T-helper 9 cell (primary cell): ENCODE measurements at places on chromosomes 2 and 18.
A peak's percentile ranks its signal among the peaks of the same experiment; 100 is the strongest.

DNA sequence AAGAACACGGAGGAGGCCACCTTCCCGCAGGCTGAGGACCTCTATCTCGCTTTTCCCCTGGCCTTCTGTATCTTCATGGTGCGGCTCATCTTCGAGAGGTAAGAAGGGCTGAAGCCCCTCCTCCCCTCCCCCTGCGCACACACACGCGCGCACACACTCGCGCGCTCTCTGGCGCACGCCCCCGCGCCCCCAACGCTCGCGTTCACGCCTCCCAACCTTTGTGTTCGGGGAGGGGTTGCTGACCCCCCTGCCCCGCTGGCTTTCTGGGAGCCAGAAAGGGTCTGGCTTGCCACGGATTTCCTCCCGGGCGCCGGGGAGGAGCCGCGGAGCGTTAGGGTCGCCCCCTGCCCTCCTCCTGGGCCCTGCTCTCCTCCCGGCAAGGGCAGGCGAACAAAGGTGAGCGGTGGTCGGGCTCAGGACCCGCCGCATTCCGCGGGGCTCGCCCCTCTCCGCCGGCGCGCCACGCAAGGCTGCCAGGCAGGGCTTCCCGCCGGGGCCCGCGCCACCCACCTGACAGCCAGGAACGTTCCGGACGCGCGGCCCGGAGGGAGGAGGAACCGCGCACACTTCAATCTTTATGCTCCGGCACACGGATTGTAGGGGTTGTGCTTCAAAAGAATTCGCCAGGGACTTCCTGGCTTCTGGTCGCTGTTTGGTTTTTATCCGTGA, 583 bp downstream of the CERS6 start:
- DNase-seq, result no peak

- no peak for DNase-seq
Observed at GRCh38 chr2:26324903-26325302, 21.0 kb upstream of the SELENOI start.

DNA sequence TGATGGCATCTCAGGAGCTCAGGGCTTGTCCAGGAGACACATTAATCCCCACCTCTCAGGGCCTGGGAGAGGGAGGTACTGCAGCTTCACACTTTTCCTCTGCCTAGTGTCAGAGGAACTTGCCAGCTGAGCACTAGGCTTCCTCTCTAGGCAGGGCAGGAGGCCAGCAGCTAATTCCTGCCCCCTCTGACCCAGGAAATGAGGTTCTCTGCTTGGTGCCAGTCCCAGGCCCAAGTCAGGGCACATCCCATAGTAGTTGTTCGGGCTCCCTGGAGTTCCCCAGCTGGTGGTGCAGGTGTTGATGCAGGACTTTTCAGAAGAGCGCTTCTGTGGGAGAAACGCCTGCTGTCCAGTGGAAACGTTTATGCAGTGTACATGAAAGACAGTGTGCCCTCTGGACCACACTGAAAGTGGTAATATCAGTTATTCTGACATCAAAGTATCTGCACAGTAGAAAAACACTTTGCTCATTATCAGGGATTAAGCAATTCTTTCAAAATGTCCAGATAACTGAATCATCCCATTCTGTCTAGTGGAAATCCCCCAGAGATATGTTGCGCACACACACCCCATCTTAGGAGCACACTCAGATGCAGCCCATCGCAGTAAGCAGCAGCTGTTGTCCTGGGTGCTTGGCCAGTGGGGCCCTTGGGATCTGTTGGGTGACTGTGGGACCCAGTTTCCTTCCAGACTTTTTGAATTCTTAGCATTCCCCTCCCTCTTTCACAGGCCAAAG, 17.8 kb upstream of the SCLY start:
- DNase-seq, result no peak

DNA sequence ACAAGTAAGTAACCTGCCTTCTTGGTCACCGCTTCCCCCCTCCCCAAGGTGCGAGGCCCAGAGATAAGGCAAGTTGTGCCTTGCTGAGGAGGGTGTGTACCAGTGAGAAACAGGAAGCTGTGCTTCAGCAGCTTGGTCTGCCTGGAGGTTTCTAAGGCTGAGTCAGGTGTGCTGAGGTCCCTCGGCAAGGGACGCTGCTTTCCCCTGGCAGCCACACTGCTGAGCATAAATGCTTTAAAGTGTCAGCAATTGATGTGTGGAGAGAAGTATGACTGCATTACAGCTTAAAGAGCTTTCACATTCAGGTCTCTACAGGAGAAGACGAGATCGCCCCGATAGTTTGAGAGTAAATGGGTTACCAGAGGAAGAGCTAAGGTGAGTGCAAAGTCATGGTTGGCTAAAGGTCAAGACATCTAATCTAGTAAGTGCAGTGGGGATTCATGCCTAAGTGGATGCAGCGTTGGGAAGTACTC, 86.9 kb downstream of the LIMS1 start:
- DNase-seq, result peak; percentile 60

DNA sequence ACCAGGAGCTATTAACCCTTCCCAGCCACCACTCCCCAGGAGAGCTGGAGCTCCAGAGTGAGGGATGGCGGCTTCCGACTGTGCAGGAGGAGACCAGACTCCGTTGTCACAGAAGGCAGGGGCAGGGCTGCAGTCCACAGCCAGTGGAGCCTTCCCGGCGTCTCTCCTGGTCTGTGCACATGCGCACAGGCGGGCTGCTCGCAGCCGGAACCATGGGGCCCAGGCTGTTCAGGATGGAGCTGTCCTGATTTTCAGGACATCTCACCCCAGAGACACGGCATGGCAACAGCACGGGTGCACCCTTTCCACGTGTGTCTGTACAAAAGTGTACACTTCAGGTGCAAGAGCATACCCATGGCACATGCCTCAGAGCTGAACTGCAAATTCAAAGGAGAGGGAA, 28.9 kb downstream of the EIPR1 start:
- DNase-seq, result no peak

GRCh38 chr2:880201-880970, 70.3 kb upstream of the SNTG2 start:
- DNase-seq, result no peak

DNA sequence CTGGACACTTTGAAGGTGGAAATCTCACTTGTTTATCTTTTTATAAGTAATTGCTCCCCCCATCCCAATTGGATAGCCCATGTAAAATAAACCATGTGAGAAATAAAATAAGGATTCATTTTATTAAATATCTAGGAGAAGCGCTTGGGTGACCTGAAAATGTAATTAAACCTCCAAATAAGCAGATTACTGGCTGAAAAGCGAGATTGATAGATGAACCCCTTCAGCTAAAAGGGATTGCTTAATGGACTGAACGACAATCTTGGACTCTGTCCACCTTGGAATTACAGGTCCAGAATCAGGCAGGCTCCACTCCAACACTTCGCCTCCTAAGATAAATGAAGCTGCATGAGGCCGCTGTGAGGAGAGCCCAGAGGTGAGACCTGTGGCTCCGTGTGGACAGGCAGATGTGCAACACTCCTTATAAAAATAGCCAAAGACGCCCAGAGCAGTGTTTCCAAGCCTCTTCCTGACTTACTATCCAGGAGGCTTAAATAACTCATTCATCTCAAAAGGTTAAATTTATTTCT, 441.5 kb downstream of the MTX2 start:
- DNase-seq, result no peak

- DNase-seq, result no peak
Observed at GRCh38 chr2:217222309-217222910, 362.5 kb upstream of the TNP1 start.

- DNase-seq, result no peak
Observed at GRCh38 chr18:8536231-8536630, 73.0 kb upstream of the RAB12 start.

GRCh38 chr2:42136782-42137124, 32.4 kb upstream of the EML4 start:
- no peak for DNase-seq

- DNase-seq, result no peak
Observed at GRCh38 chr18:46736736-46737135, 20.1 kb downstream of the ST8SIA5 start.

- DNase-seq, result no peak
Observed at GRCh38 chr2:15588329-15588919, 3.2 kb upstream of the DDX1 start.

DNA sequence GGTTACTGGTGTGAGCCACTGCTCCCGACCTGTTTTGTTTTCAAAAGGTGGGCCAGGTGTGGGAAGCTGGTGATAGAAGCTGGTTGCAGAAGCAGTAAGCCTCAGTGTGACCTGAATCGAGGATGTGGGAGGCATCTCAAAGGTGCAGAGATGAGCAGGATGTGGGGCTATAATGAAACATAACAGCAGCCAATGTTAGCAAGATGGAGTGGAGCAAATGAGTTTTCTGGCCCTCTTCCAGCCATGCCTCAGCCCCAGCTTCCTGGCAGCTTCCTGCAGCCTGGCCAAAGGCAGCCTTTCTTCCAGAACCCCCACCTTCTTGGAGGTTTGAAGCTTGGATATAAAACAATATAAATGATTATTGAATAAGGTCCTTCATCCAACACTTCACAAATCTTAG, 184.8 kb downstream of the NCK2 start:
- DNase-seq, result peak; percentile 4

GRCh38 chr2:13968811-13969210, 663.7 kb upstream of the LRATD1 start:
- DNase-seq, result no peak

DNA sequence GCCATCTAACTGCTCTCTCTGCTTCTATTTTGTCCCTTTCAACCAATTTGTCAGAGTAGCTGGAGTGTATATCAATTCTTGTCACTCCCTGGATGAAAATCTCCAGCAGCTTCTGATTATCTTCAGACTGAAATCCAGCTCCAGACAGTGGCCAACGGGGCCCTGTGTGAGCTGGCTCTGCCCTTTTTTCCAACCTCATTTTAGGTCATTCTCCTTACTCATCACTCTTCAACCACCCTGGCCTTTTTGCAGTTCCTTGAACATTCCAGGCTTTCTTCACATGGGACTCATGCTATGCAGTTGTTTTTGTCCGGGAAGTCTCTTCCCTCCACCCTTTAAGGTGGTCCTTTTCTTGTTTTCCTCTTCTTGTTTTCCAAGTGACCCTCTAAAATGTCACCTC, 15.4 kb upstream of the FAP start:
- DNase-seq, result no peak

DNA sequence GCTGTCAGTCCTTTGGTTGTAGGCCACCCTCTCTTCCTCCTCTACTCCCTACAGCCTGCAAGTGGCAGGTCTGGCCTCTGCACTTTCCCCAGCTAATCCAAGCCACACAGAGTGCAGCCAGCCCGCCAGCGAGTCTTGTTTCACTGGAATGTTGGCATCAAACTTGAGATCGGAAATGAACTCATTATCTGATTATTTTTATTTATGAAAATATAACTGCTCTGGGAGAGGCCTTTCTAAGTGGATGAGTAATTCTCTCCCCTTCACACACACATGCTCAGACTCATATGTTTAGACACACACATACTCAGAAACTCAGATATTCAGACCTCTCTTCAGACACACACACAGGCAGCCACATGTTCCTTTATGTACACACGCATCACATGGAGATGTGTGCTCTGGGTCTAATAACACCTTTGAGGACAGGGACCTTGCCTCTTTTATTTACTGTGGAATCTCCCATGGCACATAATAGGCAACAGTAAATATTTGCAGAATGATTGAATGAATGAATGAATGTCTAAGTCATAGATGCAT, 151.3 kb downstream of the ZFP36L2 start:
- DNase-seq, result no peak

DNA sequence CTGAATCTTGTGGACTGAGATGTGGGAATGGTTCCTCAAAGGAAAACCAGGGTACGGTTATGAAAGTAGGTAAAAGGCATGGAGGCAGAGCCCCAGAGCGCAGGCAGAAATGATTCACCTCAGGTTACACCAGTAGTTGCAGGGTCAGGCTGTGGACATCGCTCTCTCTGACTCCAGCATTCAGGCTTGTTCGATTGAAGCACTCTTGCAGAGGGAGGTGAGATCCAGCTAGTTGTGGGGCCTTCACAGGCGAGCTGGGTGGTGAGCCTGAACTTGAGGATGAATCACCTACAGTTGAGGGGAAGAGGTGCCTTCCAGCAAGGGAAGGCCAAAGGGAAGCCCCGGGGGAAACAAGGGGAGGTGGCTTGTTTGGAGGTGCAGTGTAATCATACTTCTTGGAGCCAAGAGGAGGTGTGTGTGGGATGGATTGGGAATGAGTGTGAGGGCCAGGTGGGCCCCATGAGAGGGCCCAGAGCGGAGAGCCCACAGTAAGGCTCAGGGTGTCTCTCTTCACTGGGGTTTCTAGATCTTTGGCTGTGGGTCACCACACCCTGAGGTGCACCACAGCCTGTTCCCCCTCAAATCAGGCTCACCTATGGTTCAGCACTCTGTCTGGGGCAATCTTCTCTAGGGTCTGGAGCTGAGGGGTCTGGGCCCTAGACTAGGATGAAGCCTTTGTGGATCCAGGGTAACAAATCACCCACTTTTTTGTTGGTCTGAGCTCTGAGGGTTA, 48.5 kb upstream of the MCFD2 start:
- no peak for DNase-seq

DNA sequence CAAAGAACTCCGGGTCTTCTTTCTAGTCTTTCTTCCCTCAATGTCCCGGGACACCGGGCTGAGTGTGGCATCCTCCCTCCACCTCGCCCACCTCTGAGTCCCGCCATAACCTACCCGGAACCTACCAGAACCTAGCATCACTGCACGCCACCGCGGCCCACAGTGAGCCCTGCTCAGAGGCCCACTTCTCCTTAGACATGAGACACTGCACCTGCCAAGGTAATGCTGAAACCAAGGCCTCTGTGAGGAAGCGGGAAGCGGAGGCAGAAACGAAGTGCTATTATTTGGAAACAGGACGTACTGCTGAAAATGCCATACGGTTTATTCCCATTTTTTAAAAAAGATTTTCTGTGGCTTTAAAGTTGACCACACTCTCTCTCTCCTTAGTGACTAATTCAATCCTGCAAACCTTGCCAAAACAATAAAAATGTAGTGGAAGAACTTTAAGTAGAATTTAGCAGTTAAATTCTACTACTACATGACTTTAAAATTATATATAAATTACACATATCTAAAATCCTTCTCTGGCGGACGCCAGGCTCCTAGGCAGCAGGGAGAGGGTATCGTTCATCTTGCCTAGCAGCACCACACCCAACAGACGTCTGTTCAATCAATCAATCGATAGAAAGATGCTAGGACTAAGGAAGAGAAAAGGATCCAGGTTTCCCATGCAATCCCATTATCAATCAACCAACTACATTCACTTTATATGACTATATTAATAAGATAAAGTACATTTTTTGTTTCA, 82.0 kb downstream of the ZNF516 start:
- no peak for DNase-seq

DNA sequence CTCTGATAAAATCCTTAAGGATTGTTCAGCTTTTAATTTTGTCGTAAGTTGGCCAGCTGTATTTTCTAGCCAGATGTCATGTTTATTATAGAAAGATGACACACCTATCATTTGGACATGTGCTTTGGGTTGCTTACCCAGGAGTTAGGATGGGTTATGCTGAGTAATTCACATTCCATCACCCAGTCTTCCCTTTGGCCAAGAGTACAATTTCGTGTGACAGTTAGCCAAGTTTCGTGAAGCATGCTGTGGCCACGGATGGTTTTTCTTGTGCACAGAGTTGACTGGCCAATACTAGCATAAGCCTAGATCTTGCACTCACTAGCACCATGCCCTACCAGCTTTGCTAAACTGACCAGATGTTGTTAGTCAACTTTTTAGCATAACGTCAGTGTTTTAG, 5.8 kb downstream of the MAPRE3 start:
- DNase-seq, result no peak

- DNase-seq, result no peak
Observed at GRCh38 chr2:74461187-74462053, 3.2 kb downstream of the WBP1 start.
